SJSA1 (cell line): ENCODE measurements at places on chromosomes 2 and 18.
A peak's percentile ranks its signal among the peaks of the same experiment; 100 is the strongest.

DNA sequence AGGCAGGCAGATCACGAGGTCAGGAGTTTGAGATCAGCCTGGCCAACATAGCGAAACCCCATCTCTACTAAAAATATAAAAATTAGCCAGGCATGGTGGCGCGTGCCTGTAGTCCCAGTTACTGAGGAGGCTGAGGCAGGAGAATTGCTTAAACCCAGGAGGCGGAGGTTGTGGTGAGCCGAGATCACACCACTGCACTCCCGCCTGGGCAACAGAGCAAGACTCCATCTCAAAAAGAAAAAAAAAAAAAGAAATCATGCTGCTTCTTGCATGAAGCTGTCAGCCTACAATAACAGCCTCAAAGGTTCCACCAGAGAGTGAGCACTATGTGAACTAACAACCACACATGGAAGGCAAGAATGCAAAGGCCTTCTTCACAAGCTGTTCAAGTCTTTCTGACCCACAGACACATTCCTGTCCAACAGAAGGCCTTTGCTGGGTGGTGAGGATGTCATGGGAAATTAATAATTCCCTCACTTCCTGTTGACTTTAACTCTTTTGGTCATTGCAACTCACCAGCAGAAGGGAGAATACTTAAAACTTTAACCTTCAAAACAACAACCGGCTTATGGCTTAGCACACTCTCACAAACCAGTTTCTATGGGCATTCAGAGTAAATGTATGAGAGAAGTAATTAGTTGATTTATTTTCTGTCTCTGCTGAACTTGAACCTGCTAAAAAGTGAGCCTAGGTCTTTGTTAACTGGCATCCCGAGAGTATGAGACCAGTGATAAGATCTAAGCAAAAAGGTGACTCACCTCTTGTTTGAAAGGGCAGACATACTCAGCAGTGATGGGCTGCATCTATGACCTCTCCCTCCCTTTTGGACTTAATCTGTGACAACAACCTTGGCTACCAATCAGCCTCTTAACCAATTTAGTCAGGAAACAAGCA is 11.8 kb downstream of the PLEKHM3 start:
- DNase-seq = peak; percentile 19

DNA sequence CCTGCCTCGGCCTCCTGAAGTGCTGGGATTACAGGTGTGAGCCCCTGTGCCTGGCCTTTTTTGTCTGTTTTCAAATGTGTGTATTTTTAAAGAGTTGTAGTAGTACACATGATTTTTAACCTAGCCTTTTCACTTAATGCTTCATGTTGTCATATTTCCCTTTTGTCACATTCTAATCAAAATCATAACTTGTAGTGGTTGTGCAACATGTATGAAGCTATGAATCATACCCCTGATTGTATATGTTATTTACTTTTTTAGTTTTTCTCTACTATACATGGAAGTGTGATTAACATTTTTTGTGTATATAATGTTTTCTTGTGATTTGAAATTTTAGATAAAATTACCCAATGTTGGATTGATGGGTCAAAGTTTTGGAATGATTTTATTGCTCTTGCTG is 8.5 kb downstream of the GEN1 start:
- DNase-seq = no peak

DNA sequence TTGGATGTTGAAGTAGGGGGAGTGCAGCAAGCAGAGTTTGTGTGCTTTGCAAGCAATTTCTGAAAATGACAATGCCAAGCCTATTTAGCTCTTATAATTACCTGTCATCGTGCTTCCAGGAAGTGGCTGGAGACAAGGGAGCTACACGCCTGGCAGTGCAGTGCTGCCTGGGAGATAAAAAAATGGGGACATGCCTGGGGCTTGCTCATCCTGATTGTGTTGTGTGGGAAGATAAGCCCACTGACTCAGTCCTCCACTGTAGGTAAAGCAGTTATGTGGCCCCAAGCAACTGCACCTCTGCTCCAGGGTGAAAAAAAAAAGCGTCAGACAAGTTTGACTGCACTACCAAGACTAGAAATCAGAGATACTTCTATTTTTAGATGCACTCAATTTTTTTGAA is 396.9 kb upstream of the NXPH2 start:
- DNase-seq = no peak

DNA sequence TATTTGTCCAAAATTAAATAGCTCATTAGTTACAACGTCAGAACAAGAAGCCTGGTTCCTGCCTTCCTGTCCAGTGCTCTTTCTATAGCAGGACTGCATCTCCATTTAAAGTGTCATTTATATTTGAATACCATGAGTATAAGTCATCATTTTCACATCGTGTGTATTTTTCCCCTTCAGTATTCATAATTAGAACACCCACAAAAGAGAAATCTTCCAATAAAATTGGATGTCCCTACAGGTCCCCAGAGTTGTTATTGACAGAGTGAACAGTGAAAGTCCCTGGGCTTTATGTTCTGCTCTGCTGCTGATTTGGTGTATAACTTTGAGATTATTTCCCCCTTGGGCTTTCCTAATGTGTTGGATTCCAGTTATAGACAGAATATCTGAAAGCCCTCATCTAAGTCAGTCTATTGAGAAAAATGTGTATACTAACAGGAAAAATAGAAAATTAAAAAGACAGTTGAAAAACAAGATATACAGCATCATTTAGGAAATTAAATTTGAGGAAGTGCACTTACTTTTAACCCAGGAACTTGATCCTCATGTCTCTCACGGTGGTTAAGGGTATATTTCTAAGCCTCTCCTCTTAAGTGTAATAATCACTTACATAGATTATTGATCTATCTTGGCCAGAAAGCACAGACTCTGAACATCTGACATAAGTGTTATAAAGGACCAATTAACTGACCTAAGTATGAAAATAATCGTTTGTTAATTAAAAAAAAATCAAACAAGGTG is 15.2 kb upstream of the REV1 start:
- no peak for DNase-seq

- no peak for DNase-seq
Measured at GRCh38 chr18:70822117-70822516, 533.3 kb downstream of the SOCS6 start.

GRCh38 chr2:204335451-204336058 is 209.7 kb upstream of the PARD3B start:
- no peak for DNase-seq

DNA sequence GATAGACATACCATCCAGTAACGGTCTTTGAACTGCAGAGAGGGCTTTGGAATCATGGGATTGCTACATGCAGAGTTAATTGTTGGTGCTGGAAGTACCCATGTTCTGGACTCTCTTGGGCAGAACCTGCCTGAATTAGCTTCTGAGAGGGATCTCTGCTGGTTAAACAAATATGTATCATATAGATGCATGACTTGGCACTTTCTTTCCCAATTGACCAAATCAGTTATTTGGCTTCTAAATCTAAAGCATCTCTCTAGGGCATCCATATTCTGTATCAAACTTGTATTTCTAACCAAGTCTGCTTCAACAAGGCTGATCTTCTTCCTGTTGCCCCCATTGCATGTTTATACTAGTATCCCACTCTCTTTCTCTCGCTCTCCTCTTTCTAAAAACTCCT is 336.7 kb upstream of the CELF4 start:
- DNase-seq = no peak
